ENCODE measurements at places on chromosomes 13 and 19. TPM values are rescaled to one million over a fixed set of nuclear protein-coding genes. Genes with fewer than 3 reads are reported as not detected.

DNA sequence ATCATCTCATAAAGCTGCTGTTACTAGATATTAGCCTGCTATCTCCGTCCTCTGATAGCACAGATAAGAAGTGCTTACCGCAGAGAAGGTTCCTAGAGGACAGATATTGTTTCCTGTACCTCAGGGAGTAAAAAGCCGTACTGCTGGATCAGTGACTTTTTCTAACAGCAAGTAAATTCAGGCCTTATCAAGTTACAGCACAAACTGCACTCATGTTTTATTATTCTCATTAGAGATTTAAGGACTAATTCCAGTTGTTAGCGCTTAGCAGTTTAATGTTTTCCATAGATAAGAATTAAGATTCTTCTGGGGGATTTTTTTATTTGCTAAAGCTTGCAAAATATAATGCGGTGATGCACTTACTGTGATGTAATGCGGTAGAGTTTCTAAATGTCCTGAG, 119.0 kb upstream of the OBI1 start:
- H3K27me3 ChIP-seq = peaks cover 14% of the 10 kb centered on the region
- no peak overlapping the region for H3K27ac ChIP-seq
- no peak overlapping the region for H3K4me3 ChIP-seq
- no peaks in the 10 kb centered on the region for H3K4me1 ChIP-seq
- DNase-seq = no peak
- no peaks in the 10 kb centered on the region for H3K36me3 ChIP-seq

GRCh38 chr19:29563486-29564101, 37.8 kb downstream of the VSTM2B start:
- no peak overlapping the region for H3K4me3 ChIP-seq
- no peak overlapping the region for H3K27ac ChIP-seq
- peaks cover 3% of the 10 kb centered on the region for H3K4me1 ChIP-seq
- no peak for DNase-seq

DNA sequence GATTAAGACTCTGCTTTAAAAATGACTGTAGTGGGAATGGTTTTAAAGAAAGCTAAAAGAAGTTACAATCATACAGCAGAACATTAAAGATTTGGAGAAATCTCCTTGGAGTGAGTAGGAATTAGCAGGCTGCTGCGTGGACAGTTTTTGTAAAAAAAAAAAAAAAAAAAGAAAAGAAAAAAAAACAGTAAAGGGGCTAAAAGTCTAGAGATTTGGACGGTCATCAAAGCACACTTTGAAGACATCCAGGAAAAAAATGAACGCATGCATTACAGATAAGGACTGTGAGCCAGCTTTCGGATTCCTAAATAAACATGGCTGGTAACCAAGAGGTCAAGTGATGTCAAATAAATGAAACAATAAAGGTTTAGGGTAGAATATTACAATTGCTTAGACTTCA, 1700.6 kb downstream of the PCDH9 start:
- no peaks in the 10 kb centered on the region for H3K4me1 ChIP-seq
- DNase-seq = no peak
- no peak overlapping the region for H3K27ac ChIP-seq
- no peaks in the 10 kb centered on the region for H3K27me3 ChIP-seq
- H3K4me3 ChIP-seq = no peak overlapping the region

Gene ICAM5
- 0.57 TPM for total RNA-seq

Gene BCAM
- total RNA-seq = not detected

DNA sequence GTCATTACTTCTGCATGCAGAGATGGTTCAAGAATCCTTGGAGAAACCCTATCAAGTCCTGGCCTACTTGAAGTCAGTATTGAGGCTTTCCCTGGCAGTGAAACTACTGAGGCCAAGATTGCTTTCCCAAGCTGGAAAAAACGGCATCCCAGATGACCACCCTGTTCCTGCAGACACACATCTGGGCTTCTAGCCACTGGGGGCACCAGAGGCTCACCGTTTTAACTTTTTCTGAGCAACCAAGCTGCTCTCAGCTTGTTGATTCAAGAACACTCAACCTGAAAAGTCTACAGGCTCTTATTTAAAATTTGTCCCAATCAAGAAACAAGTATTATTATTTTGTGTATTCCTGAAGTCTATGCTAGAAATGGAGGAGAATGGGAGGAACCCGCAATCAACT, 66.6 kb downstream of the SPRYD7 start:
- no peak overlapping the region for H3K4me3 ChIP-seq
- no peaks in the 10 kb centered on the region for H3K4me1 ChIP-seq
- peaks cover 4% of the 10 kb centered on the region for H3K27me3 ChIP-seq
- H3K36me3 ChIP-seq = no peaks in the 10 kb centered on the region

GRCh38 chr19:3046698-3047495, 15.4 kb downstream of the TLE5 start:
- peaks cover 10% of the 10 kb centered on the region for H3K27me3 ChIP-seq
- DNase-seq = no peak
- peaks cover 6% of the 10 kb centered on the region for H3K4me1 ChIP-seq
- H3K27ac ChIP-seq = no peak overlapping the region
- no peak overlapping the region for H3K4me3 ChIP-seq

GRCh38 chr19:48170817-48171347, 402 bp downstream of the ZSWIM9 start:
- H3K27ac ChIP-seq = peak overlapping the region; percentile 98
- H3K27me3 ChIP-seq = no peaks in the 10 kb centered on the region
- no peak for DNase-seq
- H3K36me3 ChIP-seq = peaks cover 49% of the 10 kb centered on the region
- H3K4me3 ChIP-seq = peak overlapping the region; percentile 88

DNA sequence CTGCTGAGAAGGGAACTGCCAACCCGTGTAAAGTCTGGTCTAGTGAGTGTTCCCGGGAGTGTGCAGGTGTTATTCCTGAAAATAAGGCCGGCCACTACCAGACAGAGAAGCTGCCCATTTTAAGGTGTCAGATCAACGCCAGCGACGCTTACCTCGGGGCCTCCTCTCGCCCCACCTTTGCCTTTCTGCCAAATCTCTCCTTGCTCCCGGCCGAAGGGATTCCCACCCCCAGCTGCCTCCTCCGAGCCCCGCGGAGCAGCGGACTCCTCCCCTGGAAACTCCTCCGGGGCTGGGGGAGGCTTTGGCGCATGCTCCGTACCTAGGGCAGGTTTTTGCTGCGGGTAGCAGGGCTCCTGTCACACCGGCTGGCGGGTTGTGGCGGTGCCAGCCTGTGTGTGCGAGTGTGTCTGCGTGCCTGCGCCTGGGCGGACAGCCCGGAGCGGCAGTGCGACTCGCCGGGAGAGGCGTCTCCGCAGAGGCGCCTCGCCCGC, at the start of gene HS6ST3:
Gene HS6ST3 (plus strand): TSS at position 359 of the 491 bp plus-strand sequence.
- no peak within 1 kb of the TSS for H3K4me3 ChIP-seq
- peaks cover 46% of the 10 kb centered on the region for H3K27me3 ChIP-seq
- H3K4me1 ChIP-seq = peaks cover 1% of the 10 kb centered on the region

DNA sequence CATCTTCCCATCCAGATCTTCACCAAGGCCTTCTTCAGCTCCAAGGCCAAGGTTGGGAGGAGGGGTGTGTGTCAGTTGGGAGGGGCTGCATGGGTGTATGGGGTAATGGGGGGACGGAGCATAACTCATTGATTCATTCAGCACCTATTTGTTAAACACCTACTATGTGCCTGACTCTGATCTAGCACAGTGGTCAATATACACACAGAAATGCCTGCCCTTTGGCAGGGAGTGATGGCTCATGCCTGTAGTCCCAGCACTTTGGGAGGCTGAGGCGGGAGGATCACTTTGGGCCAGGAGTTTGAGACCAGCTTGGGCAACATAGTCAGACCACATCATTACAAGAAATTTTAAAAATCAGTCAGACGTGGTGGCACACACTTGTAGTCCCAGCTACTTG, 19.2 kb upstream of the SPACA4 start:
- H3K36me3 ChIP-seq = no peaks in the 10 kb centered on the region
- H3K4me3 ChIP-seq = no peak overlapping the region
- no peak for DNase-seq
- H3K27ac ChIP-seq = no peak overlapping the region
- peaks cover 21% of the 10 kb centered on the region for H3K4me1 ChIP-seq

- no peak overlapping the region for H3K4me3 ChIP-seq
- DNase-seq = no peak
- peaks cover 9% of the 10 kb centered on the region for H3K4me1 ChIP-seq
These were observed 52.4 kb downstream of the MLLT1 start for GRCh38 chr19:6227156-6227935.

Gene PRTN3
- total RNA-seq = not detected

DNA sequence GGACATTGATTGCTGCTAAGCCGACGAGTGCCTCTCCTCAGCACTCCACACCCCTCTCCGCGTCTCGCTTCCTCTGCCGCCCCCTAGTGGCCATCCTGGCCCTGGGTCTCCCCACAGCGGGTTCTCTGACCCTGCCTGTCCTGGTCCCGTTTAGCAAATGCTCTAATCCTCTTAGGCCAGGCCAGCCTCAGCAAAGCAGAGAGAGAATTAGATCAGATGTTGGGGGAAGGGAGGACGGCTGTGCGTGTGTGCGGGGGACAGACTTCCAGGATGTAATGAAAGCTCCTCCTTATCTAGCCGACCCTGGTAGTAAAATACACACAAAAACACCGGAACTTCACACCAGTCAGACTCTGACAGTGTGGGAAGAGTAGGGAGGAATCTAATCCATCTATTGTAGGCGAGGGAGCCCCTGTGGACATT, 4.5 kb downstream of the TPRX2 start:
- H3K36me3 ChIP-seq = no peaks in the 10 kb centered on the region
- H3K27ac ChIP-seq = no peak overlapping the region
- H3K4me1 ChIP-seq = no peaks in the 10 kb centered on the region
- DNase-seq = peak; percentile 88

Gene KLF5
- 7.4 TPM for total RNA-seq

DNA sequence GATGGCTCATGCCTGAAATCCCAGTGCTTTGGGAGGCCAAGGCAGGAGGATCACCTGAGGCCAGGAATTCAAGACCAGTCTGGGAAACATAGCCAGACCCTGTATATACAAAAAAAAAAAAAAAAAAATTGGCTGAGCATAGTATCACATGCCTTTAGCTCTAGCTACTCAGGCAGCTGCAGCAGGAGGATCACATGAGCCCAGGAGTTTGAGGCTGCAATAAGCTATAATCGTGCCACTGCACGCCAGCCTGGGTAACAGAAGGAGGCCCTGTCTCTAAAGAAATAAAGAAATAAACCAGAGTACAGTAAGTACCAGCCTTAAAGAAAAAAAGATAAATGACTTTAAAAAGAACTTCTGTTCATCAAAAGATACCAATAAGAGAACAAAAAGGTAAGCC, 52.9 kb downstream of the FAM124A start:
- no peaks in the 10 kb centered on the region for H3K4me1 ChIP-seq
- peaks cover 8% of the 10 kb centered on the region for H3K27me3 ChIP-seq
- no peak overlapping the region for H3K27ac ChIP-seq
- H3K4me3 ChIP-seq = no peak overlapping the region
- DNase-seq = no peak

DNA sequence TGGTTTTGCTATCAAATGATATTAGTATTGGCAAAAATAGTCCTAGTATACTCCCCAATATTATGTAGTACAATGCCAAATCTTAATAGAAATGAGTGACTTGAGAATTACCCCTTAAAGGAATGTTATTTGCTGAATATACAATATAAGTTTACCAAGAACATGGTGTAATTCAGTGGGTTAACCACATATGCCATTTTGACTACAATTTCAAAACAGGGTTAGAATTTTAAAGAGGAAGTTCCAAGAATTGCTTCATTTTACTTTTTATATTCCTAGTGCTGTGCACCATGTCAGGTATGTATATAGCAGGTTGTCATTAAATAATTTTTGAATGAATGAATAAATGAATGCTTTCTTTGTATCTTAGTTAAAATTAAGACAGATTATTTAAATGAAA, 66.3 kb downstream of the LMO7 start:
- peaks cover 9% of the 10 kb centered on the region for H3K4me1 ChIP-seq
- DNase-seq = no peak

DNA sequence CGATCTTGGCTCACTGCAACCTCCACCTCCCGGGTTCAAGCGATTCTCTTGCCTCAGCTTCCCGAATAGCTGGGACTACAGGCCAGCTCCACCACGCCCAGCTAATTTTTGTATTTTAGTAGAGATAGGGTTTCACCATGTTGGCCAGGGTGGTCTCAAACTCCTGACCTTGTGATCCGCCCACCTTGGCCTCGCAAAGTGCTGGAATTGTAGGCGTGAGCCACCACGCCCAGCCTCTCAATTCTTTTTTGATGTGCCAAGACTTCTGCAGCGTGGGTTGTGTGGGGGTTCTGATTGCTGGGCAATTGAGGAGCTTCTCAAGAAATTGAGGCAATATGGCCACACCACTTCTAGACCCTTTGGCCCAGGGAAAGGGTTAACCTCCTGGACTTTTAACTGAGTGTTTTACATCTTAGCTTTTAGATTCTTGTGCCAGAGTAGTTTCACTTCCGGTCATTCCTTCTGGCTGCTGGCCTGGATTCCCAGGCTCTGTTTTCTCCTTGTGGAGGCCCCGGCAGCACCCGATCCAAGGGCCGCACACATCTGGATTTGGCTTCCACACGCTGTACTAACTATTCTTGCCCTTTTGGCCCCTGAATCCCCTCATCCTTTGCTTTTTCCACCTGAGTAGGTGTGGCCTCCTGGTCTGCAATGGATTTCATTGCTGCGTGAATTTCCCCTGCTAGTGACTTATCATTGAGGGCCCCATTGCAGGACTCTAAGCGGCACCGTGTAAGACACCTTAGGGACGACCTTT, 14.7 kb downstream of the SMARCA4 start:
- no peaks in the 10 kb centered on the region for H3K27me3 ChIP-seq
- H3K4me1 ChIP-seq = peaks cover 26% of the 10 kb centered on the region
- no peak overlapping the region for H3K4me3 ChIP-seq

GRCh38 chr19:16375936-16376185, 51.2 kb downstream of the KLF2 start:
- H3K4me1 ChIP-seq = peaks cover 50% of the 10 kb centered on the region
- H3K4me3 ChIP-seq = no peak overlapping the region
- H3K27ac ChIP-seq = peak overlapping the region; percentile 79
- H3K36me3 ChIP-seq = peaks cover 53% of the 10 kb centered on the region
- no peaks in the 10 kb centered on the region for H3K27me3 ChIP-seq

Gene KANK3
- total RNA-seq = 3.4 TPM

DNA sequence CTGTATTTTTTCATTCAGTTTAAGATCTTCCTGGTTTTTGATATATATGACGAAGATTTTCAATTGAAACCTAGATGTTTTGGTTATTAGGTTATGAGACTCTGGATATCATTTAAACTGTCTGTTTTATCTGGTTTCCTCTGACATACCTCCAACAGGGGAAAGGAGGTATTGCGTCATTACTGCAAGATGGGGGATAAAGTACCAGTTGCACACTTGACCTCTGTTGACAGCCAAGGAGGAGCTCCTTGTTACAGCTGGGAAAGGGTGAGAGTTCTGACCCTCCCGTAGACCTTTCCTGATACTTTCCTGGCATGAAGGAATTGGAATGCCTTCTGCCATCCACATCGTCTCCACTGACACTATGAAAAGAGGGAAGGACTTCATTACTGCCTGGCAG, 82.0 kb upstream of the SHISA2 start:
- H3K4me1 ChIP-seq = no peaks in the 10 kb centered on the region
- no peak overlapping the region for H3K4me3 ChIP-seq
- no peak for DNase-seq
- peaks cover 13% of the 10 kb centered on the region for H3K27me3 ChIP-seq
- no peaks in the 10 kb centered on the region for H3K36me3 ChIP-seq

Gene CTU1
- 8.7 TPM for total RNA-seq

Gene ZNF433
- 0.60 TPM for total RNA-seq

Data from activated CD8-positive, alpha-beta T cell treated with anti-CD3 and anti-CD28 coated beads, Interleukin-2, amount 10 ng/mL, durations not matched to agents 7 days and 5 days (primary cell).